ENCODE measurements at places on chromosomes 2 and 18.

GRCh38 chr2:229598227-229598626 lies 116.1 kb downstream of the DNER start:
- no peak for DNase-seq

GRCh38 chr18:65749841-65750240 lies 971 bp upstream of the CDH7 start:
- DNase-seq: no peak

GRCh38 chr2:1147873-1148612 lies 197.4 kb downstream of the SNTG2 start:
- DNase-seq: no peak

- no peak for DNase-seq
Observed at GRCh38 chr18:41513438-41513837, 441.6 kb upstream of the PIK3C3 start.

DNA sequence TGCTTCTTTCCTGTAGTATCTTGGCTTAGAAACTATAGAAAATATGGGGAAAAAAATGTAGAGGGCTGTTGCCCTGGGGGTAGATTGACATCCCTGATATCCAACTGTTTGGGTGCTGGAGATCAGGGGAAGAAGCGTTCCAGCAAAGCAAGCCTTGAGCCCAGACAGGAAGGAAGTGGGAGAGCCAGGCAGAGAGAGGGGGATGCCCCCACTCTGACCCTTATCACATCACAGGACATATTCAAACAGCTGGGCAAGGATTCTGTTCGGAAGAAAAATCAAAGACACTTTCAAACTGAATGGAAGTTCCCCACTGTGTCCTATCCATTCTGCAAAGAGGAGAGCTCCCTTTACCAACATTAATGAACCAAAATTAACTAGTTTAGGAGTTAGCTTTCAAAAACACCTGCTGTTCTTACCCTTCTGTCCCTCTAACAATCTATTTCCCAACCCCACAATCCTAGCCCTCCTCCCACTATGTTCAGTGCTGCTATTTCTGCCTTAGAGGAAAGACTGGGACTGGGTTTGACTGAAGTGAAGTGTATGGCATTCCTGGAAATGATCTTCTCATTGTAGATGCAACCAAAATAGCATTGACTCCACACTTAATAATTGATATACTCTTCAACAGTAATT lies 16.9 kb upstream of the KCNG3 start:
- DNase-seq: no peak

- DNase-seq: no peak
Observed at GRCh38 chr2:113179446-113180045, 5.8 kb downstream of the PSD4 start.

- no peak for DNase-seq
Observed at GRCh38 chr2:173062801-173063200, 12.8 kb upstream of the MAP3K20 start.

GRCh38 chr18:31143025-31143424 lies 19.6 kb downstream of the DSC1 start:
- DNase-seq: no peak

- DNase-seq: no peak
Observed at GRCh38 chr2:239363946-239364637, 36.7 kb downstream of the HDAC4 start.

DNA sequence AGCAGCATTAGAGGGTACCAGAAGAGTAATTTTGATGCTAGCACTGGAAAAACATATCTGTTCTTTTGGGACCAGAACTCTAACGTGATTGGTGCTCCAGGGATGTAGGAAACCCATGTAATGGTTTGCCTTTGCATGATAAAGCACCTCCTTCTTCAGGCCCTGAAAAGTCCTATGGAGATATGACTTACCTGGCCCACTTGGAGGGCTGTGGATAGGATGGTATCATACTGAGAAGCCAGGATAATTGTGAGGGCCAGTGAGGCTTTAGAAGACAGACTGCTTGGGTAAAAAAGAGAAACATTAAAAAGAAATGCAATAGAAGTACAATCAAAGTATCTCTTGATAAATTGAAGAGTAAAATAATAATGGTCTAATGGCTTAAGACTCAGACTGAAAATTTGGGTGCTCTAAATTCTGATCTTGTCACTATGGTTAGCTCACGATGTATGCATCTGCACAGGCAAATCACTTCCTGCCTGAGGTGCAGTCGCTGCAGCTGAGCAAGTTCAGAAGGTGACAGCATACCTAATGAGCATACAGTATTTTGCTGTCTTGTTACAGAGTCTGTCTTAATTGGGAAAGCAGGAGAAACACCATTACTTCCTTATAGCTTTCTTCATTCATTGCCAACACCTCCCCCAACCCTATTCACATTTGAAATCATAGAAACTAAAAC lies 371.5 kb downstream of the NUP35 start:
- DNase-seq: no peak

DNA sequence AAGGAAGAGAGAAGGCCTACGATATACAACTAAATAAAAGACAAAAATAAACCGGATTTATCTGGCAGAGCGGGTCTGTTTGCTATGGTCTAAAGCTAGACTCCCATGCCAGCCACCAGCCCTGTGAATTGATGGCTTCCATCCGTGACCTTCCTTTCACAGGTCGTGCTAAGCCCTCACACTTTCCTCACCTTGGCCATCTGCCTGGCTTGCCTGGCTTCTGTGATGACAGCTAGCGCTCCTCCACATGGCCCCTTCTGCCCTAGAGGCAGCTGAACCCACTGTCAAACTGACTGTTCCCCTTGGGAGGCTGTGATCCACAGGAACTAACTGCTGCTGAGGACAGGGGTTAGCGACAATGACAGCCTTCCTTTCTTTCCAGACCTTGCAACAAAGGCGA lies 32.5 kb downstream of the GAREM1 start:
- DNase-seq: no peak

GRCh38 chr2:220931491-220931890 lies 640.6 kb downstream of the EPHA4 start:
- no peak for DNase-seq

DNA sequence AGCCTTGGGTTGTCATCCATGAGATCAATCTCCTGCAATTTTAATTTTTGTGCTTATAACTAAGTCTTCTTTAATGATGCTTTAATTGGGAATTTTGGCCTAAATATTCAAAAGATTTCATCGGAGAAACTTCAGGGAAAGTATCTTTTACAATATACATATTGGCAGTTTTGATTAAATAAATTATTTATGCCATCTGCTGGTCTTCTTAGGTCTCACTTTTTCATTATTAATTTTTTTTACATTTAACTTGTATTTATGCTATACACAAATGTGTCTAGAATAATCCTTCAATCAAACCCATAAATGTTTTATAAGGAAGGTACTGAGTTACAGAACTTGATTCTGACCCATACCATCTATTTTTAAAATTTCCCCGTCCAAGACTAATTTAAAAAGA lies 95.1 kb upstream of the XPO1 start:
- DNase-seq: no peak

- DNase-seq: no peak
Observed at GRCh38 chr2:160076241-160076640, 13.8 kb upstream of the PLA2R1 start.

DNA sequence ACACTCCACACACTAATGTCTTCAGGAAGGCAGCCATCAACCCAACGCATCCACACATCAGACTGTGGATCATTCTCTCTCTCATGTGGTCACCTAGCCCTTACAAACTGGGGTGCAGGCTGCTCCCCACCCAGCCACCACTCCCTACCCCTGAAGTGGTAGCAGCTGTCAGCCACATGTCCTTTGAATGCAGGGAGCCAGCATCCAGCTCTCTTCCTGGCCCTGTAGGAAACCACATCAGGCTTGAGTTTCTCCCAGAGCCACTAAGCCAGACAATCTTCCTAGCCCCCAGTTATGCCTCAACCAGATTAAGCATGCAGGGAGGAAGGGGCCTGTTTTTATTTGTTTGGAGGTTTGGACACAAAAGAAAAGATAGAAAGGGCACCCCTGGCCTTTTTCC lies 52.8 kb upstream of the SPP2 start:
- no peak for DNase-seq

GRCh38 chr2:77387324-77387723 lies 134.9 kb downstream of the LRRTM4 start:
- DNase-seq: no peak

DNA sequence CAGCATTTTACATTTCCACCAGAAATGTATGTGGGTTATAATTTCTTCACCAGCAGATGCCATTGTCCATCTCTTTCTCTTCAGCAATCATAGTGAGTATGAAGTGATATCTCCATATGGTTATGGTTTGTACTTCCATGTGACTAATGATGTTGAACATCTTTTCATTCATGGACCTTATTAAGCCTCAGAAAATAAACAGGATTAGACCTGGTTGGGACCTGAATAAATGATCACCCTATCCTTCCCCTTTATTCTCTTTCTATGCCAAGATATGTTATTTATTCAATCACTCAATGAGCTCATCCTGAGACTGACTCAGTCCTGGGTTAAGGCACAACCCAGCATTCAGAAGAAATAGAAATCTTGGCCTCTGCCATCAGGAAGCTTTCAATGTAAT lies 86.6 kb downstream of the ANTXR1 start:
- DNase-seq: no peak
